ENCODE measurements at places on chromosomes 7 and 10.

- no peak for DNase-seq
These were observed 96.3 kb downstream of the GNAT3 start for GRCh38 chr7:80415522-80415921.

GRCh38 chr7:96200740-96201139, 121.2 kb downstream of the SLC25A13 start:
- no peak for DNase-seq

- DNase-seq: peak; percentile 30
These were observed 23.5 kb upstream of the CHST15 start for GRCh38 chr10:124116771-124117510.

DNA sequence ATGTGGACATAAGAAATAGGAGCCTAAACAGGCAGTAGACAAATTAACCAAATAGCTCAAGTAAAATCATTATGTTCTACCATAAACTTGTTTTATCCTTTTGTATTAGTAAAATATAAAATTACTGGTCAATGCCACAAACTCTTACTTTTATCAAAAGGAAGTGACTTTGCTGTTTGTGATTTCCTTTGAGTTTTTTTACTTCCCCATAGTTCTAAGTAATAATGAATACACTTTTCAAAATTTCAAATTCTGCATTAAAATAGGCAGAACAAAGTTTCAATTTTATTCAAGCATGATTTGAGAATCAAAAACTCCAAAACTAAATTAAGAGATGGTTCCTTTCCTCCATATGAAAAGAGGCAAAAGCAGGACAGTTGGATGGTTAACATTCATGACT, 139.7 kb upstream of the ABCB5 start:
- peak; percentile 38 for DNase-seq

- DNase-seq: no peak
These were observed 18.9 kb upstream of the SEPTIN7 start for GRCh38 chr7:35781767-35782515.

- no peak for DNase-seq
These were observed 4.6 kb downstream of the HMX3 start for GRCh38 chr10:123140164-123140982.

DNA sequence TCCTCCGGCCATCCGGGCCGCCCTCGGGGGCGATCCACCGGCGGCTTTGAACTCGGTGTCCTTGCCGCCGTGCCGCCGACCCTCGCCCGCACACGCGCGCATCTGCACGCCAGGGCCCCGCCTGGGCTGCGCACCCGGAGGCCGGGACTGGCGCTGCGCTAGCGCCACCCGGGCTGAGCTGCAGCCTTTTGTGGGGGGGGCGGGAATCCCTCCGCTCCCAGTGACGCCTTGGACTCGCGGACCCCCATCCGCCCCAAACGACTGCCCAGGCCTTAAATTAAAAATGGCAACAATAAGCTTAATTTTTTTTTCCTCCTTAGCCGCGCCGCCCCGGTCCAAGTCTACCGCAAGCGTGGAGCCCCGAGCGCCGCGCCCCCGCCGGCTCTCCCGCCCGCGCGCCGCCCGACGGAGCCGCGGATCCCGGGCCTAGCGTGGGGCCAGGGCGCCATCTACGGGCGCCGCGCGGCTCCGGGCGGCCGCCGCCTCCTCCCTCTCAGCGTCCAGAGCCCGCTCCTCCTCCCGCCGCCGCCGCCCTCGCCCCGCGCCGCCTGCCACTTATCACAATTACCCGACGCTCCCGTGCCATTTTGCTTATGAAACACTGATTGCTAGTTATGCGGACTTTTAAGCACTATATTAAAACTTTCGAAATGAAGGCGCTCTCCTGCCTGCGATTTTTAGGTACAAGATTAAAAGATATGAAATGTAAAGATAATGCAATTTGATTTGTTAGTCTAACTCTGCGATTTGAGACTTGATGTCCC, 7.5 kb upstream of the EBF3 start:
- peak; percentile 81 for DNase-seq

GRCh38 chr10:15738270-15738925, 18.7 kb upstream of the ITGA8 start:
- DNase-seq: no peak

DNA sequence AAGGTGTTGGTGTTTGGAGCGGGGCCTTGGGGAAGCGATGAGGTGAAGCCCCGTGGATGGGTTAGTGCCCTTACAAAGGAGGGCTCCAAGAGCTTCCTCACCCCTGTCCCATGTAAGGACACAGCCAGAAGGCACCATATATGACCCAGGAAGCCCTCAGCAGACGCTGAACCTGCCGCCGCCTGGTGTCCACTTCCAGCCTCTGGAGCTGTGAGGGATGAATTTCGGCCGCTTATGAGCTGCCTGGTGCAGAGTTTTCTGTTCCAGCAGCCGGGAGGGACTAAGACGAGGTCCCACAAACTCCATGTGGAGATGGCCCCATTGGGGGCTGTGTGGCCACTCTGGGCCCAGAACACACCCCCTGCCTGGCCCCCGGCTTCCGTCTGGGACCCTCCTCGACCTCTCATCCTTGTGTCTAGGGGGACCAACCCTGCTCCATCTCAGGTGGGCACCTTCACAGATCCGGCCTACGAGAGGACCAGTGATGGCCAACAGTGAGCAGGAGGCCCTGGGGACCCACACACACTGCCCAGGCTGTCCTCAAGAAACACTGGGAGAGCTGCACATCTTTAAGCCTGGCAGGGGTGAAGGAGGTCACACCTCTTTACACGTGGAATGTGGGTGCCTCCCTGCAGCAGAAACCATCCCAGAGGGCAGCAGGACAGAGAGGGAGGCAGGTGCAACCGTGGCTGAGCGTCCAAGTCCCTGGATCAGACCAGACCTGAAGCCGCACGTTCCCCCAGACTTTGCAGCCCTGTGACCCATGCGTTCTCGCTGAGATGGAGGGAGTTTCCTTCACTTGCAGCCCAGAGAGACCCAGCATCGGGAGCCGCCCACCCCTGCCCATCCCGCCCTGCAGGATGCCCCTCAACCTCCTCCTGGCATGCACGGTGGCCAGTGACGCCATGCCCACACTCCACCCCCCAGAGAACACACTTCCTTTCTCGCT, 96.1 kb downstream of the PDGFA start:
- DNase-seq: no peak
